Activated CD8-positive, alpha-beta T cell treated with anti-CD3 and anti-CD28 coated beads for 36 hours (primary cell): ENCODE measurements at places on chromosomes 7 and 10. TPM values are rescaled to one million over a fixed set of nuclear protein-coding genes. Genes with fewer than 3 reads are reported as not detected.
A peak's percentile ranks its signal among the peaks of the same experiment; 100 is the strongest.

DNA sequence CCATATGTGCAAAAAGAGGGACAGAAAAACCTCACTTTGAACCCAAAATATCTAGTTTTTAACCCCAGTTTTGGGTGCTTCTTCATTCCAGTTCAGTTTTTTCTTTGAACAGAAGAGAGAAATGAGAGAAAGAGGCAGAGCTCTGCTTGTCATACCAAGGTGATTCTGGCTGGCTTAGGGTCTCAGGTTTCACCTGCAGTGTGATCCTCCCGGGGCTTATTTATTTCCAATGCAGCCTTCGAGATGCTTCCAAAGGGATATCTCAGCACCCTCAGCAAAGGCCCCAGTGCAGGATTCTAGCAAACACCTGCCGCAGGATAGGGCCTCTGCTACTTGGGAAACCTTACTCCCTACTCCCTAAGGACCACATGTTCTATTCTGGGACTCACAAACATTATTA lies 131.3 kb downstream of the WDR11 start:
- H3K4me3 ChIP-seq = no peak overlapping the region
- DNase-seq = no peak
- no peak overlapping the region for H3K27ac ChIP-seq
- peaks cover 28% of the 10 kb centered on the region for H3K27me3 ChIP-seq
- H3K4me1 ChIP-seq = peaks cover 4% of the 10 kb centered on the region
- no peaks in the 10 kb centered on the region for H3K36me3 ChIP-seq

DNA sequence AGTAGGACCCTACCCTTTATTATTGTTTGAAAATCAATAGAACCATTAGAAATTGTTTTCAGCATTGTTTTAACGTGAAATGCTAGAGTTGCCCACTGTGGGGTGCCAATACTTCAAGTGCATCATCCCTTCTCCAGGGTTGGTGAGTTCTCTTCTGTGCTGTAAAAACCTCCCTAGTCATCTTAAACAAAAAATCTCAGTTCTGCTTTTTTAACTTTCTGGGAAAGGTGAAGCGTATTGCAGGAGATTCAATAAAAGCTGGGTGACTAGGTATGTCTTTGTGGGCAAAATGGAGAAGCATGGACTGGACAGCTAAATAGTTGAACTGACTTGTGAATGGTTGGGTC lies 699.1 kb downstream of the SUGCT start:
- H3K4me3 ChIP-seq = no peak overlapping the region
- no peaks in the 10 kb centered on the region for H3K36me3 ChIP-seq
- no peak overlapping the region for H3K27ac ChIP-seq
- no peaks in the 10 kb centered on the region for H3K4me1 ChIP-seq

- DNase-seq = no peak
- no peaks in the 10 kb centered on the region for H3K4me1 ChIP-seq
- H3K27ac ChIP-seq = no peak overlapping the region
- H3K4me3 ChIP-seq = no peak overlapping the region
- no peaks in the 10 kb centered on the region for H3K36me3 ChIP-seq
These were observed 95.3 kb upstream of the GNAI1 start for GRCh38 chr7:80039251-80039884.

- peaks cover 36% of the 10 kb centered on the region for H3K4me1 ChIP-seq
- H3K4me3 ChIP-seq = no peak overlapping the region
- no peak for DNase-seq
- H3K27me3 ChIP-seq = no peaks in the 10 kb centered on the region
- H3K27ac ChIP-seq = peak overlapping the region; percentile 61
- peaks cover 40% of the 10 kb centered on the region for H3K36me3 ChIP-seq
These were observed 232.1 kb downstream of the CELF2 start for GRCh38 chr10:11249808-11250195.

DNA sequence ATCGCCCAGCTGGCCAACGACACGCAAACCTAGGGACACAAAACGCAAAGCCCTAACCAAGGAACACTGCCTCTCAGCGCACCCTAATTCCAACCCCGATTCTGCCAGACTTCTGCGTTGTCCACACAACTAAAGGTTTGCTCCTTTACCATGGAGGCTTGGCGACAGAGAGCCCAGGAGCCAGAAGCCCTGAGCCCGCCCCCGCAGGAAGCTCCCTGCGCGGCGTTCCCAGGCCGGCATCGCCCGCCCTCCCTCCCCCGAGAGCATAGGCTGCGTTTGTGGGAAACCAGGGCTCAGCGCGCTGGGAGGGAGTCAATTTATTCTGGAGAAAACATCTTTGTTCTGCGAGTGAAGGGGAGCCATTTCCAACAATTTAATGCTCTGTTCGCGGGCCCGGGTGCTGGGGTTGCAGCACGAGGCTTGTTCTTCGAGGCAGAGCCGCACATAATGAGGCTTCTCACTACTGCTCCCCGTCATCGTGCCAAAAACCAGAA lies 103.9 kb downstream of the GRID1 start:
- no peak for DNase-seq
- no peaks in the 10 kb centered on the region for H3K36me3 ChIP-seq
- no peak overlapping the region for H3K27ac ChIP-seq
- H3K27me3 ChIP-seq = peaks cover 14% of the 10 kb centered on the region
- no peaks in the 10 kb centered on the region for H3K4me1 ChIP-seq
- H3K4me3 ChIP-seq = no peak overlapping the region

DNA sequence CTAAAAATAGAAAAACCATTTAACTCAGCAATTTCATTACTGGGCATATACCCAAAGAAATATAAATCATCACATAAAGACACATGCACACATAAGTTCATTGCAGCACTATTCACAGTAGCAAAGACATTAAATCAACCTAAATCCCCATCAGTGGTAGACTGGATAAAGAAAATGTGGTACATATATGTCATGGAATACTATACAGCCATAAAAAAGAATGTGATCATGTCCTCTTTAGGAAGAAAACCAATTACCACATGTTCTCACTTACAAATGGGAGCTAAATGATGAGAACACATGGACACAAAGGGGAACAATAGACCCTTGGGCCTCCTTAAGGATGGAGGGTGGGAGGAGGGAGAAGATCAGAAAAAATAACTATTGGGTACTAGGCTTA lies 36.0 kb upstream of the ACBD5 start:
- H3K27ac ChIP-seq = no peak overlapping the region
- no peak for DNase-seq
- H3K4me3 ChIP-seq = no peak overlapping the region
- no peaks in the 10 kb centered on the region for H3K4me1 ChIP-seq
- peaks cover 17% of the 10 kb centered on the region for H3K27me3 ChIP-seq
- no peaks in the 10 kb centered on the region for H3K36me3 ChIP-seq

GRCh38 chr10:122392835-122393234 lies 18.3 kb downstream of the PLEKHA1 start:
- H3K27me3 ChIP-seq = no peaks in the 10 kb centered on the region
- no peak overlapping the region for H3K27ac ChIP-seq
- no peak for DNase-seq
- H3K36me3 ChIP-seq = peaks cover 40% of the 10 kb centered on the region
- no peak overlapping the region for H3K4me3 ChIP-seq

GRCh38 chr7:157139810-157140510 lies 1.2 kb downstream of the UBE3C start:
- peaks cover 41% of the 10 kb centered on the region for H3K36me3 ChIP-seq
- peak overlapping the region; percentile 72 for H3K27ac ChIP-seq
- H3K27me3 ChIP-seq = no peaks in the 10 kb centered on the region
- DNase-seq = peak; percentile 32

DNA sequence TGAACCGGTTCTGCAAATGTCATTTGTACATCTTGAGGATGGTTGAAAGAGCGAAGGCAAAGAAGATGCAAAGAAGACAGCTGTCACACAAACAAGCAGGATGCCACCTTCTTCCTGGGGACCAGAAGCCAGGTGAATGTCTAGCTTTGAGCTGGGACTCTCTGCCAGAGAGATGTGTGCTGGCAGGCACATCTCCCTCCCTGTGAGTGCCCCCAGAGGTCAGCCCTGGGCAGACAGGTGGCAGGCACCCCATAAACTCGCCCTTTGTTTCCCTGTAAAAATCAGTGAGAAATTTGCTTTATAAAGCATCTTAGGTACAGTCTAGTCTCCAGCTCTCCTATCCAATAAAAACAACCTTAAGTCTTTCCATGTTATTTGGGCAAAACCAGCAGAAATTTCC lies 2.6 kb upstream of the TCERG1L start:
- H3K4me1 ChIP-seq = no peaks in the 10 kb centered on the region
- no peak overlapping the region for H3K27ac ChIP-seq
- peaks cover 37% of the 10 kb centered on the region for H3K27me3 ChIP-seq
- no peak for DNase-seq
- no peaks in the 10 kb centered on the region for H3K36me3 ChIP-seq

ARID5B gene
- total RNA-seq = 28.3 TPM

AKR1B15 gene
- not detected for total RNA-seq

LIPN gene
- not detected for total RNA-seq

LIPA gene
- 20.7 TPM for total RNA-seq

LRRTM3 gene
- not detected for total RNA-seq

GPR26 gene
- total RNA-seq = not detected
